ENCODE measurements at places on chromosomes 3 and 15.

DNA sequence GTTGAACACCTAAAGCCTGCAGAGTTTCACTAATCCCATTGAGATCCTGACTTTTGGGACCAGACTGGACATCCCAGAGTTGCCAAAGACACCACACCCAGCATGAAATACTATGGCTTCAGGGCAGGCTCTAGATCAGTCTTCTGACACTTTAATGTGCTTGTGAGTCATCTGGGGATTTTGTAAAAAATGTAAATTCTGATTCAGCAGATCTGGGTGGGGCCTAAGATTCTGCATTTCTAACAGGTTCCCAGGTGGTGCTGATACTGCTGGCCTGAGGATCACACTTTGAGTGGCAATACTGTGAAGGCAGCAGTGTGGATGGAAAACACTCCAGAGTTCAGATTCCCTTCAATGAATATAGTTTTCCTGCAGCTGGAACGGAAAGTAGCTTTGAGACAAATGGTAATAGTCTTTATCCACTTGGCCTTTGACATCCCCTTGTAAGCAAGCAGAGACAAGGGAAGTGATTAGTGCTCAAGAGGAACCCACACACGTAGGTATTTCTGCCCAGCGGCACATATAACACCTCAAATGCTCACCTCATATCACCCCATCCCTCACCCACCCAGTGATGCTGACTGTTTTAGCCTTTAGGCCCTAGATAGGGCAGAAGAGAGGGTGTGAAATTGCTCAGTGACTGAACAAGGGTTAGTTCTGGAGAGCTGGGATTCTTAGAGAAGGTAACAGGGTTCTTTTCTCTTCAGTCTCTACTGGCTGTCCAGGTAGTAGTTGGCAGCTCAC, 51.5 kb upstream of the GSK3B start:
- peaks cover 8% of the 10 kb centered on the region for H3K4me1 ChIP-seq
- DNase-seq = no peak
- no peaks in the 10 kb centered on the region for H3K36me3 ChIP-seq

DNA sequence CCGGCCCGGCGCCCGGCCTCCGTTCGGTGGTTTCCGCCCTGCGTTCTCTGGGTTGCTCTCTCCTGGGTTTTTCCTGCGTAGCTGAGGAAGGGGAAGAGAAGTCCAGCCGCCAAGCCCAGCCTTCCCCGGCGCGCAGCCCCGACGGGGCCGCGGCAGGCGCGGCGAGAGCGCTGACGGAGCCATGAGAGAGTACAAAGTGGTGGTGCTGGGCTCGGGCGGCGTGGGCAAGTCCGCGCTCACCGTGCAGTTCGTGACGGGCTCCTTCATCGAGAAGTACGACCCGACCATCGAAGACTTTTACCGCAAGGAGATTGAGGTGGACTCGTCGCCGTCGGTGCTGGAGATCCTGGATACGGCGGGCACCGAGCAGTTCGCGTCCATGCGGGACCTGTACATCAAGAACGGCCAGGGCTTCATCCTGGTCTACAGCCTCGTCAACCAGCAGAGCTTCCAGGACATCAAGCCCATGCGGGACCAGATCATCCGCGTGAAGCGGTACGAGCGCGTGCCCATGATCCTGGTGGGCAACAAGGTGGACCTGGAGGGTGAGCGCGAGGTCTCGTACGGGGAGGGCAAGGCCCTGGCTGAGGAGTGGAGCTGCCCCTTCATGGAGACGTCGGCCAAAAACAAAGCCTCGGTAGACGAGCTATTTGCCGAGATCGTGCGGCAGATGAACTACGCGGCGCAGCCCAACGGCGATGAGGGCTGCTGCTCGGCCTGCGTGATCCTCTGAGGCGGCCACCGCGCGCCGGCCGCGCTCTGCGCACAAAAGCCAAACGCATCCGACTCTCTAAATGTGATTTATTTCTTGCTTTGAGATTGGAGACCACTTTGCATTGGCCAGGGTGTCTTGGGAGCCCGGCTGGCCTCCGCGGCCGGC, 727 bp downstream of the RAP2B start:
- DNase-seq = peak; percentile 36
- H3K27me3 ChIP-seq = no peaks in the 10 kb centered on the region
- peak overlapping the region; percentile 85 for H3K27ac ChIP-seq

- no peak overlapping the region for H3K4me3 ChIP-seq
- no peak overlapping the region for H3K27ac ChIP-seq
- no peaks in the 10 kb centered on the region for H3K36me3 ChIP-seq
- no peaks in the 10 kb centered on the region for H3K27me3 ChIP-seq
- DNase-seq = no peak
Measured at GRCh38 chr3:99319961-99320360, 318.4 kb upstream of the COL8A1 start.

DNA sequence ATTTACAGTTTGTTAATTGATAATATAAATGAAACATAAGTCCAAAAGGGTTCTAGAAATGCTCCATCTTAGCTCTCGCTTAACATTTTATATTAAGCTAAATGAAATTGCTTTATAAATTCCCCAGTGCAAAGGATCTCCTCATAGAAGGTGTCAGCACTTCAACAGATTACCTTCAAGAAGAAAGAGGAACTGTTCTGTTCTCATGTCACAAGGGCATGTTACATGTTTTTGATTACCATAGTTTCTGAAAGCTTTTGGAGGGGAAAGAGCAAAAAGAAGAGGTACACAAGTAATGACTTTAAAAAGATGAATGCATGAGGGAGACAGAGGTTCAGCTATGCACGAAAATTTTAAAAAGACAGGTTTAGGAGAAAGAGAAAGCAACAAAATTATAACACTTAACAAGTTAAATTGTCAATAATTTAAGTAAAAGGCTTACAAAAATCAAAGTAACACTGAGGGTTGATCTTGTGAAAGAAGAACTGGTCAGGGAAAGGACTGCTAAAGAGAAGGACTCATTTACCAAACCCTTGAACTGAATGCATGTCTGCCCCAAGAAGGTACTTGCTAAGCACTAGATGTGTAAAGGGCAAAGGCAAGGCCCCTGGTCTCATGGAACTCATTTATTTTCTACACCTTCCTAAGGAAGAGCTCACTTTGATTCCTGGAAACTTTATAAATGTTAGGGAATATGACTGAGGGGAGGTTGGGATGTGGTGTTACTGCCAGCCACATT, 45.1 kb downstream of the CCDC191 start:
- no peak overlapping the region for H3K4me3 ChIP-seq
- H3K27ac ChIP-seq = no peak overlapping the region
- H3K27me3 ChIP-seq = no peaks in the 10 kb centered on the region

GRCh38 chr3:192597506-192597905, 129.8 kb downstream of the FGF12 start:
- no peak overlapping the region for H3K4me3 ChIP-seq
- no peaks in the 10 kb centered on the region for H3K4me1 ChIP-seq
- no peaks in the 10 kb centered on the region for H3K27me3 ChIP-seq
- H3K27ac ChIP-seq = no peak overlapping the region
- H3K36me3 ChIP-seq = no peaks in the 10 kb centered on the region
- DNase-seq = no peak

GRCh38 chr3:81829937-81830336, 68.5 kb upstream of the GBE1 start:
- no peaks in the 10 kb centered on the region for H3K36me3 ChIP-seq
- peaks cover 3% of the 10 kb centered on the region for H3K27me3 ChIP-seq
- DNase-seq = no peak
- no peak overlapping the region for H3K4me3 ChIP-seq

DNA sequence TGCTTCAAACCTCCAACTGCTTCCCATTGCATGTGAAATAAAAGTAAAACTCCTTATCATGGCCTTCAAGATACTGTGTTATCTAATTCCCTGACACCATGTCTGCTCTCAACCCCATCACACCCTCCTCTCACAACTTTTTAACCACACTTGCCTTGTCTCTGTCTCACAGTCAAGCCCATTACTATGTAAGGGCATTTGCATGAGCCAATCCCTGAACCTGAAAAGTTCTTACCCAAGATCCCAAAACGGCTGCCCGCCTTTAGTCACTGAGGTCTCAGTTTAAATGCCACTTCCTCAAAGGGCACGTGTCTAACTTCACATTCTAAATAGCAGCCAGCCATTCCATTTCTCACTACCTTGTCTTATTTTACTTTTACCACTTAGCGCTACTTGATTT, 83.1 kb downstream of the SST start:
- H3K4me3 ChIP-seq = no peak overlapping the region
- DNase-seq = no peak
- H3K36me3 ChIP-seq = no peaks in the 10 kb centered on the region
- peaks cover 40% of the 10 kb centered on the region for H3K27me3 ChIP-seq

DNA sequence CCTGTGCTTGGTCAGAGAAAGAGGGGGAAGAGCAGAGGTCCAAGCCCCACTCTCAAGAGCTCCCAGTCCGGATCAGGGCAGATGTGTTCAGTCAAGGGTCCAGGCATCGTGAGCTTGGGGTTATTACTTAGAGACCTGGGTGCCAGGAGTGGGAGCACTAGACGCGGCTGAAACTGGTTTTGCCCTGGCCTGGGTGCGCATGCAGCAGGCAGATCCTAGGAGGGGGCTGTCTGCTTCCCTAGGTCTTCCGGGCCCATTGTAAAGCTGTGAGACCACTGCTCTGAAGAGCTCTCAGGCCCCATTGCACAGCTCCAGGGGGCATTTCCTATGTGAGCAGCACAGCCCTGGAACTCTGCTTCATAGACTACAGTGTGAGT, 204.9 kb upstream of the LINGO1 start:
- H3K4me3 ChIP-seq = no peak overlapping the region
- H3K36me3 ChIP-seq = no peaks in the 10 kb centered on the region
- no peak overlapping the region for H3K27ac ChIP-seq
- no peak for DNase-seq
- H3K27me3 ChIP-seq = peaks cover 5% of the 10 kb centered on the region

GRCh38 chr15:42182328-42182886, 25.7 kb downstream of the VPS39 start:
- no peak overlapping the region for H3K27ac ChIP-seq
- peaks cover 52% of the 10 kb centered on the region for H3K36me3 ChIP-seq
- no peaks in the 10 kb centered on the region for H3K4me1 ChIP-seq
- H3K27me3 ChIP-seq = no peaks in the 10 kb centered on the region

GRCh38 chr3:112847692-112848091, 1.0 kb upstream of the CD200R1L start:
- peak overlapping the region; percentile 73 for H3K27ac ChIP-seq
- peaks cover 33% of the 10 kb centered on the region for H3K36me3 ChIP-seq
- no peak for DNase-seq
- peaks cover 2% of the 10 kb centered on the region for H3K27me3 ChIP-seq

GRCh38 chr15:63495343-63495742, 9.1 kb upstream of the USP3 start:
- no peaks in the 10 kb centered on the region for H3K27me3 ChIP-seq
- DNase-seq = no peak
- H3K4me3 ChIP-seq = no peak overlapping the region
- no peak overlapping the region for H3K27ac ChIP-seq
- H3K4me1 ChIP-seq = peaks cover 48% of the 10 kb centered on the region

- H3K4me1 ChIP-seq = no peaks in the 10 kb centered on the region
- H3K27ac ChIP-seq = no peak overlapping the region
- no peak overlapping the region for H3K4me3 ChIP-seq
Measured at GRCh38 chr15:57949374-57949943, 116.1 kb downstream of the ALDH1A2 start.

DNA sequence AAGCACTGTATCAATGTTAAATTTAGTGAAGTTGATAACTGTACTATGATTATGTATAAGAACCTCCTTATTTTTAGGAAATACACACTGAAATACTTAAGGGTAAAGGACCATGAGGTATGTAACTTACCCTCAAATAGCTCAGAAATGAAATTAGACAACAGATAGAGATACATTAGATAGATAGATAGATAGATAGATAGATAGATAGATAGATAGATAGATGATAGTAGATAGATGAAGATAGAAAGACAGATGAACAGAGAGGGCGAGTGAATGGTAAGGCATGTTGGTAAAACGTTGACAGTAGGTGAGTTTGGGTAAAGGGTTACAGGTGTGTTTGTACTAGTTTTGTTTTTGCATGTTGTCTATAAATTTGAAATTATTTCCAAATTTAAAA, 38.0 kb upstream of the ACAN start:
- H3K4me1 ChIP-seq = no peaks in the 10 kb centered on the region
- no peak overlapping the region for H3K4me3 ChIP-seq
- H3K36me3 ChIP-seq = no peaks in the 10 kb centered on the region
- peaks cover 17% of the 10 kb centered on the region for H3K27me3 ChIP-seq
- no peak overlapping the region for H3K27ac ChIP-seq
- no peak for DNase-seq

DNA sequence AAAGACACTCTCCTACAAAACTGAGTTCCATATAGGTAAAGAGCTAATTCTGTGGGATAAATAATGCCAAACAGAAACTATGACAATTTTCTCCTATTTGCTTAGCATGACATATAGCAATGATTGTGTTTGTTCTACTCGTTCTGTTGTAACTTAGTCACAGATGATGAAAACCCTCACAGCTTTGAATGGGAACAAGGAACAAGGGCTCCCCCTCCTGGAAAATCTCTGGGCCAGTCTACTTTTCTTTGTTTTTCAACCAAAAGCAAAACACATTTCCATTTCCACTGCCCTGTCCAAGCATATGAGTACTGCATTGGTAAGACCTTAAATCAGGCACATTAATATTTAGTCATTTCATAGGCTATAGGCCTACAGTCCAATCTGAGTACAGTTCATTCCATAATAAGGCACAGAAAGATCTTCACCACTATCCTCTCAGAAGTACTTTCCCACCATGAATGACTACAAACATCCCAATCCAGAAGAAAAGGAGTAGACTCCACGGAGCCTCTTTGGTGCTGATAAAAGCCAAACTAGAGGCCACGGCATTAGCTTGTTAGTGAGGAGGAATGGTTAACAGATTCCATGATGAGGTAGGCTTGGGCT, 67.1 kb downstream of the ATP8B4 start:
- H3K36me3 ChIP-seq = peaks cover 5% of the 10 kb centered on the region
- H3K27me3 ChIP-seq = no peaks in the 10 kb centered on the region
- H3K4me3 ChIP-seq = no peak overlapping the region
- H3K27ac ChIP-seq = no peak overlapping the region
- DNase-seq = no peak

- H3K27me3 ChIP-seq = peaks cover 7% of the 10 kb centered on the region
- H3K4me1 ChIP-seq = no peaks in the 10 kb centered on the region
- H3K27ac ChIP-seq = no peak overlapping the region
- no peak overlapping the region for H3K4me3 ChIP-seq
Measured at GRCh38 chr15:57607570-57608000, 15.9 kb downstream of the MYZAP start.

DNA sequence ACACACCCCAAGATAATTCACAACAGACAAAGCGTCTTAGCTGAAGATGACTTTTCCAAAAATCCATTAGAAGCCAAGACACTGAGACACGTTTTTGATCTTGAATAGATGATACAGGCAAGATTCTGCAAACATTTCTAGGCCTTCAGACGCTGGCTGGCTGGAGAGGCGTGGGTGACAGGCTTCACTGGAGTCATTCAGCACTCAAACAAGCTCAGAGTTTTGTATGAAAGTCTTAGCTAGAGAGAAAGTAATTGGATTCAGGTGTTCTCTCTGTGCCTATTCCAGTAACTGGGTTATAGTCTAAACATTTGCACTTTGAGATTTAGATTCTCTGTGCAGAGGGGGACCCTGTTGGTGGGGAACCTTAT, 147.7 kb upstream of the BHLHE40 start:
- DNase-seq = no peak
- peaks cover 53% of the 10 kb centered on the region for H3K36me3 ChIP-seq
- H3K27ac ChIP-seq = peak overlapping the region; percentile 98
- peaks cover 88% of the 10 kb centered on the region for H3K4me1 ChIP-seq
- H3K27me3 ChIP-seq = no peaks in the 10 kb centered on the region
